ENCODE measurements at places on chromosomes 7 and 10. TPM values are rescaled to one million over a fixed set of nuclear protein-coding genes. Genes with fewer than 3 reads are reported as not detected.

Gene HOXA6
- 3.5 TPM for polyA plus RNA-seq

Gene SLC26A5
- polyA plus RNA-seq: not detected

Gene ADIRF
- polyA plus RNA-seq: 184 TPM

Gene AKR1D1
- not detected for polyA plus RNA-seq

Gene C10orf53
- not detected for polyA plus RNA-seq

Gene MRLN
- not detected for polyA plus RNA-seq

Gene ITPRID1
- polyA plus RNA-seq: not detected

Gene CFAP58
- 0.30 TPM for polyA plus RNA-seq

Gene CALHM1
- 0.08 TPM for polyA plus RNA-seq

Gene CACNA2D1
- polyA plus RNA-seq: 6.9 TPM

GRCh38 chr7:147012666-147013065 is 896.1 kb downstream of the CNTNAP2 start:
- DNase-seq: no peak

DNA sequence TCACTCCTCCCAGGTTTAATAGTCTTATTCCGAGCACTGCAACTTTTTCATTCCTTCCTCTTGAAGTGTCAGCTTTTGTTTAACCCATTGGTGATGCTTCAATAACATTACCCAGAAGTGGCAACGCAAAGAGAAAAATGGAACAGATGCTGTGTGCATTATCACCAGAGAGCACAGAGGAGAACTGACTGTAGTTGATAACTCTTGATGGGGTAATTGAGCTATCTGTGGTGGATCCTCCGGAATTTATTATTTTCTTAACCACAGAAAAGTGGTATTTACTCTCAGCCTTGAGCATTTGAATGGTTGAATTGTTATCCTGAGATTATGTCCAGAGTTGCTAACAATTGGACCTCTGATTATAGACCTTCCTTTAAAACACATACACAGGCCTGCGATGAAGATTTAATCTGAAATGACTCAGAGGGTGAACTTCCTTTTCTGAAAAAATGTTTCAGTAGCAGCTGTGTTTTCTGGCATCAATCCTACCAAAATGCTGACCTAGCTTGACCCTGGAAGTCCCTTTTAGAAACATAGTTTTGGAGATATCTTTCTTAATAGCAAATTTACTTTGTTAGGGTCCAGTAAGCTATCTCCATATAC is 1584.4 kb upstream of the LRRTM3 start:
- DNase-seq: no peak

DNA sequence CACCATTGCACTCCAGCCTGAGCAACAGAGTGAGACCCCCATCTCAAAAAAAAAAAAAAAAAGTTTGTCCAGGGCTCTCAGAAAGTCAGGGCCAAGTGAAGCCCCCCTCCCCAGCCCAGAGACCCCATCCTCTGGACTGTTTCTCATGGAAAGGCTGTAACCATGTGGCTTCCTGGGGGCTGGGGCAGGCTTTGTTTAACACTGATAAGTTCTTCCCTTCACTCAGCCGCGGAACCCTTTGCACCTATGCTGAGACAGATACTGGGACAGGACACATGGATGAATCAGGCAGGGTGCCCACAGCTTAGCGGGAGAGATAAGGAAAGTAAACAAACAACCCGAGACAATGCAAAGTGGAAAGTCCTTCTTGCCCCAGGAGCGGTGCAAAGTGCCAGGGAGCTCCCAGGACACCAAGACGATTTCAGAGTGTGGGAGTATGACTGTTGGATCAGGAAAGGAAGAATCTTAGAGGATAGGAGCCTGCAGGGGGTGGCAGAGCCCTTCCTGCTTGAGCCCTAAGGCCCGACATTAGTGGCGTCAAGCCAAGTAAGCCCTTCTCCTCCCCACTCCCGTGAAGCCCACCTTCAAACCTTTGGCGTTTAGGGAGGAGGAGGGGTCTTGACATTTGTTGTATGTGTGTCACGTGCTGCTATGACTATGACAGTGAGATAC is 11.6 kb downstream of the MLXIPL start:
- peak; percentile 41 for DNase-seq

DNA sequence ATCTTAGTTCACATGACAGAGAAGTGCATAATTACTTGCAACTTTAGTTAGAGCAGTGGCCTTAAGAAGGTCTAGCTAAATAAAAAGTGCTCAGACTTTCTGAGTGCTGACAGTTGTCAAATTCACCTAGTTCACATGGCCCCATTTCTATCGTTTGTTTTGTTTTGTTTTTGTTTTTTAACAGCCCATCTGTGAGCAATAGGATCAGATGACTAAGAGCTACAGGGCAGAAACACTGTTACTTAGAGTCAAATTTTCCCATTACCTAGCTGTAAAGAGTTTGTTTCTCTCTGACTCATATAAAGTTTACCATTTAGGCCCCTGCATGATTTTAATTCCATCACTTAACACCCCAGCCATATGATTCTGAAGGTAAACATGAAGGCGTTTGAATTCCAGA is 18.8 kb downstream of the CAV1 start:
- DNase-seq: peak; percentile 93

GRCh38 chr10:86260564-86260963 is 106.0 kb downstream of the GRID1 start:
- no peak for DNase-seq

DNA sequence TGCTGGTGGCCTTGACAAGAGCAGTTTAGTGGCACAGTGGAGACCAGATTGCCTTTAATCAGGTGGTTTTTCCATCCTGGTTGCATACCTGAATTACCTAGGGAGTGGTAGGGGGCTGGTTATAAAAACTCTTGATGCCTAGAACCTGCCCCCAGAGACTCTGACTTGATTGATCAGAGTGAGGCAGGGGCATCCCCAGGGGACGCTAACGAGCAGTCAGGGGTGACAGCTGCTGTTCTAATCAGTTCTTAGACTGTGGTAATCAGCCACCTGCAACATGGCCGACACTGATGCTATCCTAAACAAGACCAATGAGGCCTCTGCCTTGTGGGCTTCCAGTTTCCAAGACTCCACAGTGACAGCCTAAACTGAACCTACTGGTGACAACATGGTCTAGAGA is 2.0 kb upstream of the OPALIN start:
- no peak for DNase-seq

GRCh38 chr10:75018686-75019307 is 92.7 kb upstream of the SAMD8 start:
- no peak for DNase-seq

DNA sequence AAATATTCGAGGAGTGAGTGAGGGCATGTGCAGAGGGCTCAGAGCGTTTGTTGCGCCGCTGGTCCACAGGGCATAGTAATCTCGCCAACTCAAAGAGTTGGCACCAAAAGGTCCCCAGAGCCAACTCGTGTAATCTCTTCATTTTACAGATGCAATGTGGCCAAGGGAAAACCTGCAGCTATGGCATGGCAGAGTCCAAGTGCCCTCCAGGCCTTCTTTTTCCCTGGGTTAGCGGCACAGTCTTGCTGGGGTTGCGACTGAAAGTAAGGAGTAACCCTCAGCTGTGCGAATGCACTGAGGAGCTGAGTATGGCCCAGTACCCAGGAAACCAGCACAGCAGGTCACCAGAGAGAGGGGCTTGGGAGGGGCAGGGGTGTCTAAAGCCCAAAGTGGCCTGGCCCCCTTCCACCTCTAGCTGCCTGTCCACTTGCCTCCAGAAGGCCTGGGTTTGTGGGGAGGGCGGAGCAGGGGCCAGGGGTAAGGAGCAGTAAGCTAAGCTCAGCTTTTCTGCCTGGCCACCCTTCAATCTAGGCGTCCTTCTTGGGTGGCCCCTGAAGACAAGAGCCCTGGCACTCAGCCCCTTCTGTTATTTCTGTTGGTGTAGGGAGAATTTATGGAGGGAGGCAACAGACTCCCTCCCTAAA is 3.3 kb upstream of the GAD2 start:
- DNase-seq: no peak

GRCh38 chr7:129245533-129245932 is 20.7 kb downstream of the AHCYL2 start:
- DNase-seq: no peak

- no peak for DNase-seq
Measured at GRCh38 chr10:35675846-35676245, 33.8 kb upstream of the FZD8 start.

DNA sequence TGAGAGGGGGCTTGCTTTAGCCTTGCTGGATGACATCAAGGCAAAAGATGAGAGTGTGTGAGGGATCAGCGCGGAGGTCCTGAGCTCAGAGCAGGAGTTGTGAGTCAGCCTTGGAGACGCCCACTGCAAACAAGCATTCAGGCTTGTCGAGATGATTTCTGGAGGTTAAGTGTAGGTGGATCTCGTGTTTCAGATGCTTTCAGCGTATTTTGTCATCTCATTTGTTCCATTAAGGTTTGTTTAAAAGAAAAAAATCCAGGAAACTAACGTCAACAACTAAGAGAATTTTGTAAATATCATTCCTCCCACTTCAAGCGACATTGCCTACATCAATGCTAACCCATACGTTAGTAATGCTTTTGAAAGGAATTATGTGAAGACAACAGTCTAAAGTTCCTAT is 715.4 kb upstream of the NRP1 start:
- DNase-seq: peak; percentile 61

DNA sequence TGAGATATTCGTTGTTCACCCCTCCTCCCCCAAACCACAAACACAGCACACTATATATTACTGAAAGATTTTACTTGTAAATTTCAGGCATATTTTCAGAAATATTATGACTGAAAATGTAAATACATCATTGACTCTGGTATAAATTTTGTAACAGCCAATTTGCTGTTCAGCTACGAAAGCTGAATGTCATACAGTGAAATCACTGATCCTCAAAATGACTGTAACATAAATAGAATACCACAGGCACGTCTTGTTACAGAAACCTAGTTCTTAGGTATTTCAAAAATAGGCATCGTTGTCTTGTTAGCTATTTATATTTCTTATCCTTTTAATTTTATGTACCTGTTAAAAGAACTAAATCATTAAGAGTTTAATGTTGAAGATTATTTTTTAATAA is 15.1 kb downstream of the TRUB1 start:
- DNase-seq: no peak

DNA sequence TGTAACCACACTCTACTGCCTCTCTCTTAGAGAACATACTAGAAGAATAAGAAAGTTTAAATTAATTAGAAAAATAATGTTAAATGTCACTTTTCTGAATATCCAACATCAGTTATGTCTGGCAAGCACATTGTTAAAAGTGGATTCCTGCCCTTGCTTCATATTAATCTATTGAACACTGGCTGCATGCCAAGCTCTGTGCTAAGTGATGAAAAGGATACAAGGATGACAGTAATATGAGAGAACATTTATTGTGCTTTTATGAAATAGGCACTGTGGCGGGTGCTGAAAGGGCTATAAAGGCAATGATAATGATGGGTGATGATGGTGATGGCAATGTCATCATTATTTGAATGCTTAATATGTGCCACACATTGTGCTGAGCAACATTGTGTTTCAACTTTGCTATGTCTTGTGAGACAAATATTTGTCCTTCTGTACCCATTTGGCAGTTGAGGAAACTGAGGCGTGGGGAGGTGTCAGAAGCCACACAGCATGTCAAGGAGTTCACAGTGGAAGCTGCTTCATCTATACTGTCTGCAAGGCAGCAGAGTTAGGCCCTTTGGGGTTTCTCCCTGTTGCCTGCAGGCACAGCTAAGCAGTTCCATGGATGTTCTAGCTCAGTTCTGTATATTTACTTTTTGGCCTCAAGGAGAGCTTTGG is 64.2 kb upstream of the RAPGEF5 start:
- no peak for DNase-seq

DNA sequence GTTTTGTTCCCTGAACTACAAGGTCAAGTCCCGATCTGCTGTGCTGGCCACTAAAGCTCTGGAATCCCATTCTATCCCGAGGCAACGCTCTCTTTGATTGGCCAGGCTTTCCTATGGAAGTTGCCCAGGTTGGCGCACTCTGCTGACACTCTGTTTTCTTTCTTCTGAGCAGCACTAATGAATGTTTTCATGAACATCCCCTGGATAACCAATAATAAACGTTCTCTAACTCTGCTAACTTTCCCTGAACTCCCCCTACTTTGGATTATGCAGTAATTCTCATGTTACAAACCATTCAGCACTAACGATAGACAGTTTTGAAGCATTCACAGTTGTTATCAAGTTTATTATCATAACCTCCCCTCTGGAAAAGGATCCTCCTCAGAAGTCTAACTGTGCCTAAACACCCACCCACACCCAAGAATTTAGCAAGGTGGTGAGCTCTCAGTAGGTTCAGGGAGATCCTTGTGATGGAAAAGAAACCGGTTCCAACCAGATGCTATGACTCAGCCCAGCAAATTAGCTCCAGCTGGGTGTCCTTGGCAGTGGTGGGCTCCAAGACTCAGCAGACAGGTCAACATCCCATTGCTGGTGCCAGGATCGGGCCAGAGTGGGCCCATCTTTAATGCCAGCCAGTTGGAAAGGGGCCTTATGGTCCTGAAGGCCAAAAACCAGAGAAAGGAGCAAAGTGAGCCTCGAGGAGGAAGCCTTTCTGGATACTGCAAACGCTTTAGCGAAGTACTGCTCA is 68.4 kb downstream of the CREB3L2 start:
- peak; percentile 76 for DNase-seq

DNA sequence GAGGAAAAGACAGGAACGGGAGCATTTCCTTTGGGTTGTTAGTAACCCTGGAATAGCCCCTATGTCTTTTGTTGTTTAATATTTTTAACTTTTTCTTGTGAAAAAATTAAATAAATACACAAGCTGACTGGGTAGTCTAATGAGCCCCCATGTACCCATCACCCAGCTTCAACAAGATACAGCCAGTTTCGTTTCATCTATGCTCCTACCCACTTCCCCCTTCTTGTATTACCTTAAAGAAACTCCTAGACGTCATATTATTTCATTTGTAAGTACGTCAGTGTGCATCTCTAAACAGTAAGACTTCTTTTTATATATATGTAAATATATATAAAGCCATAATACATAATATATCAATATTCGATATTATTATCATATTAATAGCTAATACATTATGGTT is 42.8 kb upstream of the NUB1 start:
- no peak for DNase-seq

DNA sequence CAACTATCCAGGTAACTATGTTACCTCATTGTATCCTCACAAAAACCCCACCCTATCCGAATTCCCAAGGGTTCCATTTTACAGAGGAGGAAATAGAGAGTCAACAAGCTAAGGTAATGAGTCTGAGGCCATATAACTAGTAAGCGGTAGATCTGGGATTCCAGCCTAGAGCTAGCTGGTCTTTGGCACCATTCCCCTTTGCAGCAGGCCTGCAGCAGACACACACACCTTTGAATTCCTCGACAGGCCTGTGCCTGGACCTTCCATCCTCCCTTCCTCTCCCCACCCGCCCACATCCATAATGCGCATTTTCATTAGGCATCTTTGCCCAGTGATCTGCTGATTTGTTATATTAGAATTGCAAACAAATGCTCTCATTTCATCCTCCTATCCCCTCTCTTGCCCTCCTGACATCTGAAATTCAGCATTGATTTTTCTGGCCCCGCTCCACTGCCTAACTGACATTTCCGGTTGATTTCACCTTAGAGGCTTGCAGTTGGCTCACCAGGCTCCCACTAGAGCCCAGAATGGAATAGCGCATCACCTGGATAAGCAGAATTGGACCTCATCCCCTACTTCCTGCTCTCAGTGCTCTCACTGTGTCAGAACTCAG is 129.5 kb downstream of the PLXNA4 start:
- DNase-seq: no peak

DNA sequence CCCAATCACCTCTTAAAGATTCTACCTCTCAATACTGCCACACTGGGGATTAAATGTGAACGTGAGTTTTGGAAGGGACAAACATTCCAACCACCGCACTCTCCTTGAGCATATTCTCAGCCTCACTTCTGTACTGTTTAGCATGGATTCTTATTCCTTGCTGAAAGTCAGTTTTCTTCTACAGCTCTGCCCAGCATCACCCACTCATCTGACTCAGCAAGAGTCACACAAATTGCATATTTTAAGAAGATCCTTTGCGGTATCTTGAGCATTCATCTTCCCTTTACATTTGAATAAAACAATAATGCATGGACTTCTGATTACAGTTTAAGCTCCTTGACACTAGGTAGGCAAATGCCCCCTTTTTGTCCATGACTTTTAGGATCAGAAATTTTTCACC is 251.6 kb upstream of the MKLN1 start:
- peak; percentile 92 for DNase-seq

Data from GM23248 (cell line).